T-helper 22 cell (primary cell): ENCODE measurements at places on chromosomes 5 and 9.

- no peak for DNase-seq
Measured at GRCh38 chr9:135242406-135242805, 154.9 kb downstream of the OLFM1 start.

- DNase-seq = no peak
Measured at GRCh38 chr5:88108490-88109279, 160.0 kb downstream of the TMEM161B start.

DNA sequence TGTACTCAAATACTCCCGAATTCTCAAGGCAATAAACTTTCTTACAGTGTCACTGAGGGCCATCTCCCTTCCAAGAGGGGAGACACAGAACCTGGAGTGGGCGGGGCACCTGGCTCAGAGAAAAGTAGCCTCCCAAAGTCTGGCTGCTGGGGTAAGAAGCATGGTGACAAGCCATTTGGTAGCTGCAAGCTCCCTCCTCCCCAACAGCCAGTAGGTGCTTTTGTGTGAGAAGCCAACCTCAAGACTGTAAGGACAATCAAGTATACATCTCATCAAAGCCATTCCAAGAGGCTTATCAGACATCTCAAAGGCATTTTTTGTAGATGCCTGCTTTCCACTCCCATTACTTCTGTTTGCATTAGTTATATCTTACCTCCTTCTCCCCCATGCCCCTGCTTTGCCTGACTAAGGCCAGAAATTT lies 1.4 kb downstream of the DAB2 start:
- DNase-seq = no peak

DNA sequence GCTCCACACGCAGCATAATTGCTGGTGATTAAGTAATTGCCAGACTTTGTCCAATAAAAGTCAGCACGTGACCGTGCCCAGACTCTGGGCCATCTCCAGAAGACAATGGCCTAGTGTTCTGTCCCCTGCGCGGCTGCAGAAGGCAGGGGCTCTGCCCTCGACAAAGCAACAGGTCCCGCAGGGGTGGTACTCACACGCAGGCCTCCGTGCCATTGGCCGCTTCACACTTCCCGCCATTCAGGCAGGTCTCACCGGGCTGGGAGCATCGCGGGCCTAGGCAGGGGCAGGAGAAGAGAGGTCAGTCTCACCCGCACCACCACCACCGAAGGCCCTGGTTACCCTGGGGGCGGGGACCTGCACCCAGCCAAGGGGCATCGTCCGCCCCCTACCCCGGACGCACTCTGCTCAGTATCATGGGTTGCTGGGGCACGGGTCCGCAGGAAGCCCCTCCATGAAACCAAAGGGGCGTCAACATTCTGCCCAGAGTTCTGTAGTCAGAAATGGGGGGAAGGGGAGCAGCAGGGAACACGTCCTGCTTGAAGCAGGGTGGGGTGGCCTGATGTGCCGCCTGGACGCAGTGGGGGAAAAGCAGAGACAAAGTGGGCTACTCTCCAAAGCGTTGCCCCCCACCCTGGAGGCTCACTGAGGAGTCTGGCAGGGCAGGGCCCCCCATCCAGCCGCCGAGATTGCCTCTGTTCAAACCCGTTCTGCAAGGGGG lies 1.9 kb downstream of the NOTCH1 start:
- DNase-seq = no peak
